ENCODE measurements at places on chromosomes 6 and 20.
A peak's percentile ranks its signal among the peaks of the same experiment; 100 is the strongest.

- no peak for DNase-seq
Observed at GRCh38 chr6:117266257-117267053, 1.1 kb downstream of the VGLL2 start.

- DNase-seq = no peak
Observed at GRCh38 chr6:63571361-63572043, 778 bp upstream of the LOC128125822 start.

DNA sequence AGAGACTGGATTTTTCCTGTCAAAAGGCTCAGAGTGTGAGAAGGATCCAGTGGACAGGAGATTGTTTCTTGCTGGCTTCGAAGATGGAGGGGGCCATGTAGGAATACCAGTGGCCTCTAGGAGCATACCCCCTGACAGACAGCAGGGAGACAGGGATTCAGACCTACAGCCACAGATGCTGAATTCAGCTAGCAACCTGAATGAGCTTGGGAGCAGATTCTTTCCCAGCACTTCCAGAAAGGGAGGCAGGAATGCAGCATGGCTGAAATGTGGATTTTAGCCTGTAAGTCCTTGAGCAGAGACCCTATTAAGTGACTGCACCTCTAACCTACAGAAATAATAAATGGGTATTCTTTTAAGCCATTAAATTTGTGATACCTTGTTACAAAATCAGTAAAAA lies 44.6 kb downstream of the STXBP5 start:
- no peak for DNase-seq

- DNase-seq = peak; percentile 23
Observed at GRCh38 chr6:53361549-53362031, 12.8 kb upstream of the ELOVL5 start.

GRCh38 chr6:3402310-3403237 lies 54.3 kb downstream of the SLC22A23 start:
- no peak for DNase-seq

DNA sequence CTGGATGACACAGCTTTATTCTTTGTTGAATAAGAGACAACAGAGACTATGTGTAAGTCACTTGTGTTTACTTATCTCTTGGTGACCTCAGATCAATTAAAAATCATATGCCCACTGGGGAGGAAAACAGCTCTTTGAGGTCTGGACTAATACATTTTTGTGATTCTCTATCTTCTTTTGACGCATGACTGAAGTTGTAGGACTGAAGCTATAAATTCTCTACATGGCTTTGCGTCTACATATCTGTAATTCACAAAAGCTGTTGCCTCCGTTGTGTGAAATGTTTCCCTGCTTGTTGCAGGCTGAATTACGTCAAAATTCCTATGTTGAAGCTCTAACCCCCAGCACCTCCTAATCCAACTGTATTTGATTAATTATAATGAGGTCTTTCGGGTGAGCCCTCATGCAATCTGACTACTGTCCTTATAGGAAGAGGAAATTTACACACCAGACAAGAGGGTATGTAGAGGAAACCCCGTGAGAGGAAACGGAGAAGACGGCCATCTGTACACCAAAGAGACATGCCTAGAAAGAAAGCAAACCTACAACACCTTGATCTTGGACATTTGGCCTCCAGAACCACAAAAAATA lies 481.6 kb downstream of the PRKN start:
- DNase-seq = no peak

DNA sequence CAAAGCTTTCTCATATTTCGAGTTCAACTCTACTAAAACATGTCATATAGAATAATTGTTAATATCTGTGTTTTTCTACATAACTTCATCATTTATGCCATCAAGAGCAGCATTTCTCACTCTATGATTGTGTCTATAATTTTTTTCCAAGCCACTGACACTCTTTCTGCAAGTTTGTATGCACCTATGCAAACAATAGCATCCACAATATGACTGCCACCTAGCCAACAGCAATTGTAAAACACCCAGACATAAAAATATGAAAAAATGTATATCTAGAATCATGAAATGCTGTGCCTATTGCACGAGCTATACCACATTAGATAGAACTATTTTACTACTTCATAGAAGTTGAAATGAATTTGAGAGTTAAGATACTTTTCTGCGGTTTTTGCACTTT lies 286.5 kb upstream of the MARCKS start:
- DNase-seq = no peak

DNA sequence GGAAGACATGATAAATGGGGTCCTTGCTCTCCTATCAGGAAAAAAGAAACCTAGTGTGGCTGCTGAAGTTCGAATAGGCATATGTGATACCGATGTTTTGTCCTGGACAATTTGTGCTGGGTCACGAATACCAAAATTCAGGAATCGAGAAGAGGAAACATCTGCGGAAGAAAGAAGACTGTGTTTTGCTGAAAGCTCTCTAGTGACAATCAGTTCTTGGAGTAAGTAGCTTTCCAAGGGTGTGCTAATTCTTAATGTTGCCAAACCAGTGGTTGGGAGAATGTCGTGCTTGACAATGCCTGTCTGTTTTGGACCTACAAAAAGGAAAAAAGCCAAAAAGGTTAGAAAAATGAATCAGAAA lies 956.1 kb downstream of the PHF3 start:
- no peak for DNase-seq

GRCh38 chr6:40582892-40583291 lies 4.3 kb downstream of the LRFN2 start:
- no peak for DNase-seq

DNA sequence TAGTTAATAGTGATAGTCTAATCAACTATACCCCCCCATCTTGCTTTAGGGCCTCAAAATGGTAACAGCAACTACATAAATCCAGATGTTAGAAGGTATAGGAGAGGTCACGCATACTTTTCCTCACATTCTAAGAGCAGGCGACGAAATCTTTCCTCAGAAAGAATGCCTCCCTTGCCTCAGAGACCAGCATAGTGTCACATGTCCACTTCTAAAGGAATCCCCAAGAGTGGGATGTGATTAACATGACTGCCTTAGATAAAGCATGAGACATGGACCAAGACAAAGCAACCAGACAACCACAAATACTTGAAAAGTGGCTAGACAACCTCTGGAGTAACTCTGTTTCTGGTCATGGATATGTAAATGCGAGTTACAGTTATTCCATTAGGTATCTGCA lies 710.7 kb downstream of the EYS start:
- no peak for DNase-seq

DNA sequence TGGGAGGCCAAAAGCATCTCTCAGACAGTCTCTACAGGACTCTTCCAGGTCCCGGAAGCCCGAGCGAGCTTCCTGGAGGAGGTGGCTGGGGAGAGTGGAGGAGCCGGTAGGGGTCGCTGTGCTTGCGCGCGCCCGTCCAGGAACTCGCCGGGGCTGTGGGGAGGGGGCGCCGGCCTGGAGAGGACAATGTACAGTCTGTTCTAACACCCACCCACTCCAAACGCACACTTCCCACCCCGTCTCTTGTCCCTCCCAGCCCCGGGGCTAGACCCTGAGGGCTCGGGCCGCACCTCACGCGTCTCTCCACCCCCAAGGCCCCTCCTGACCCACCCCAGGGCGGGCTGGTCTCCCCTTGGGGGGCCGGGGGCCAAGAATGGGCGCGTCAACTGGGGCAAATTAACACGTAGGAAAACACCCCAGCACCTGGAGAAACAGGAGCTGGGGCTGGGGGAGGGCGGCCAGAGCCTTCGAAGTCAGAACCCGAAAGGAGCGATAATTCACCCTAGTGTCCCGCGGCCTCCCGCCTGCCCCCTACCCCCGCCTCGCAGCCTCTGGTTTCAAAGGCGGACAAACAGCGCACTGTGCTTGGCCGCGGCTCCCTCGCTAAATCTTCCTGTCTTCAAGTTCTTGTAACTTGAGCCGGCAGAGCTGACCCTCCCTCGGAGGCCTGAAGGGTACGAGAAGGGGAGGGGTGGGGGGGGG lies 103.2 kb upstream of the FOXP4 start:
- DNase-seq = peak; percentile 34

GRCh38 chr6:36121787-36122494 lies 8.4 kb upstream of the MAPK13 start:
- DNase-seq = no peak

DNA sequence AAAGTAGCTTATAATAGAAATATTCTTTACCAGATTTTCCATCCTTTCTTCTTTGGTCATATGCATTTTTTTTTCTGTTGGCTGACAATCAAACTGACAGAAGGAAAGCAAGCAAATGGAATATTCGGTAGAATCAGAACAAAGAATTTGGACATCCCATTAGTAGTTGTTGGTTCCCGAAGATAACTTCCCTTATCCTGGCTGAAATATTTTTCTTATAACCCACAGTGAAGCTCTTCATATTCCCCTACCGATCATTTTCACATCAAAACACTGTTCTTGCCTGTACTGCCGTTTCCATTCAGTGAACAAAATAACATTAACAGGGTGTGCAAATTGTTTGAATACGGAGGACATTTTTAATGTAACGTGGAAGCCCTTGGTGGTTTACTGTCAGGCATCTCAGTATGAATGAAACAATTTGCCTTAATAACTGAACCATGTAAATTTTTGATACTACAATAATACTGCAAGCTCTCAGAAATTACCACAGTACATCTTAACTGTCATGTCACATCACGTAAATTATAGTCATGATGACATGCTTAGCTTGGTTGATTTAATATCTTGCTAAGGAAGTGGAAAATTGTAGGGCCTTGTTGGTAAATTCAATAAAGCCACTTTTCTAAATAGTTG lies 311.5 kb downstream of the LAMA2 start:
- DNase-seq = no peak

DNA sequence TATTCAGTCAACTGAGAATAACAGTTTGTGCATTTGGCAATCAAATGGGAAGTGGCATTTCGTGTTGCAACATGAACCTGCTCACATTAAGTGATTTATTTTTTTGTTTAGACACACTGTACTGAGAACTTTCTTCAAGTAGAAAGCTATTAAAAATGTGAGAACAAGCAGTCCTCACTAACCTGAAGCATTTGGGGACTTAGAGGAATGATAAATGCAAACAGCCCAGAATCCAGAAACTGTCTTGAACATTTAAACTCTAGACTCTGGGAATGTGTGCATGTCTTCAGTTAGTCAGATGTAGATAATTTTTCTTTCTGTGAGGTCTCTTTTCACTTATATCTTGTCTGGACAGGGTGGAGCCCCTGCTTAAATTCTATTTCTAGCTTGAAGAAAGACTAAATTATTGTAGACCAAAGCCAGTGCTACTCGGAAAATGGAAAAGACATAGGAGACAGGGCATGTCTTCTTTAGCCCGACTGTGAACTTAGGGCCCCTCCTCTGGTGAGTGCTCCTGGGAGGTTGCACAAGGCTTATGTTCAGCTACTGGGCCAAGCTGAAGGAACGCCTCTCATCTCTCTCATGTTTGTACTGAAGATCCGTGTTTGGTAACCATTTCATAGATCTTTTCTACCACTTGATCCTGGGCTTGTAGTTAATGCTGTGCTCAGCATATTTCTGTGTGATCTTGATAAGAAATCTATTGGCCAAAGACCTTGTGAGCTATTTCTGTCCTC lies 70.1 kb downstream of the SLX4IP start:
- DNase-seq = no peak

- DNase-seq = no peak
Observed at GRCh38 chr20:2327620-2328555, 32.1 kb downstream of the TGM3 start.

DNA sequence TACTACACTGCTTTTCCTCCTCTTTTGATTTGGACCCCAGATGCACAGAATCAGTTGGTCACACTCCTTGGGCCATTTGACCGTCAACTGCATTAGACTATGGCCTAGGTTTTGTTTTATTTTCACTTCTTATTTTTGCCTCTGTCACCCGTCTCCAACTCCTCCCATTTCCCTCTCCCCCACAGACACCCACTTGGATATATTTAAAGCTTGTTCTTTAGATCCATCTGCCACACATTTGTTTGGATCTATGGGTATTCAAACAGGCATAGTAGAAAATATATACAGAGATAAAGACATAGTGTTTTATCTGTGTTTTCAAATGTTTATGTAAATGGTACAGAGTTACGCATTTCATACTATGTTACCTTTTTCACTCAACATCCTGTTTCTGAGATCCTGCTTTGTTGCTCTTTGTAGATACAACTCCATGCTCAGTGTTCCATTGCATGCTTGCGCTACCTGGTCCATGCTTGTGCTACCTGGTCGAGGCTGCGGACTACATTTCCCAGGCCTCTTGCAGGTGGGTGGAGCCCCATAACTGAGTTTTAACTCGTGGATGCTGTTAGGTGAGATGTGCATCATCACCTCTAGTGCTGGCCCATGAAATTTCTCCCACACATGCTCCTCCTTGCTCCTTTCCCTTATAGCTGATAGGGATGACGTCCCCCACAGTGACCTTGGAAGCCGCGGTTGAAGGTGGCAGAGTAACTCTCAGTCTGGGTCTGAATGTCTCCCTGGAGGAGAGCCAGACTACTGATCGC lies 11.5 kb upstream of the PREX1 start:
- DNase-seq = no peak

- DNase-seq = peak; percentile 55
Observed at GRCh38 chr6:35058865-35059522, 82.1 kb downstream of the TCP11 start.

DNA sequence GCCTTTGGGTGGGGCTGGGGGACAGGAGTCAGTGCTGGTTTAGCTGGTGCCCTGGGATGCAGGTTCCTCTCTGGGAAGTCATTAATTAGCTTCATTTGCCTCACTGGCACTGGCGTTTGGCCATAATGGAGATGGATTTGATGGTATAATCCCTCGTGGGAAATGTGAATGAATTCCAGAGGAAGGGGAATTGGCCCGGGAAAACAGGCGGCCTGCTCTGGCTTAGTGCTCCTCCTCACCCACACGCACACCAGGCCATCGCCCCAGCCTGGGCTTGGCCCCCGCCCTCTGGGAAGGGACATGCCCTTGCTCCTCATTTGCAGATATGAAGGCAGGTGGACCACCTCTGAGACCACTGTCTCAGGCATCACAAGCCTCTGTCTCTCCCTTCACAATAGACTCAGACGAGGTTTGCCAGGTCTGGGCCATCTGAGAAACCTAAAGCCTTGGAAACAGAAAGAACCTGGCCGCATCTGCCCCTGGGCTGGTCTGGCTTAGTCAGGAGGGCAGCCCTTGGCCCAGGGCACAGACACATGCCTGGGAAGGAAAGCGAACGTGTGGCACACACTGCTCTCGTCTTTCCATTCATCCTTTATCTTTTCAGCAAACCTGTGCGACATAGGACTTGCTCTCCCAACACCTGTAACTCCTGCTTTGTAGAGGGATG lies 199.2 kb upstream of the CDH4 start:
- DNase-seq = no peak

DNA sequence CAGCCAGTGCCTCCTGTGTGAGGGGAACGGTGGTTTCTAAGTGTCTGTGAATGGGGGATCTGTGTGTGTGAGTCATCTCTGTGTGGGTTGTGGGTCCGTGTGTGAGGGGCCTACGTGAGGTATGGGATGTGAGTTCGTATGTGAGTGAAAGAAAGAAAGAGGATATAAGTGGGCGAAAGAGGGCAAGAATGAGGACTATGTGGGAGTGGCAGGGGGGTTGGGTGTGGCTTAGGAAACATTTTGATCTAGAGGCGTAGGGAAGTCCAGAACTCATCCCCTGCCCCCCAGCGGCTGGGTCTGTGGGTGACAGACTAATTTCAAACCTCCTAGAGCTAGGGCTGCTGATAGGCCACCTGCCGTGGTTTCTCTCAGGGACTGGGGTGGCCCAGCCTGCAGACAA lies 35.5 kb downstream of the DHX35 start:
- peak; percentile 82 for DNase-seq

All from GM13976 (cell line).